ENCODE measurements at places on chromosomes 3 and 15.

- no peak for DNase-seq
These were observed 2.9 kb upstream of the SEMA3B start for GRCh38 chr3:50266017-50266416.

DNA sequence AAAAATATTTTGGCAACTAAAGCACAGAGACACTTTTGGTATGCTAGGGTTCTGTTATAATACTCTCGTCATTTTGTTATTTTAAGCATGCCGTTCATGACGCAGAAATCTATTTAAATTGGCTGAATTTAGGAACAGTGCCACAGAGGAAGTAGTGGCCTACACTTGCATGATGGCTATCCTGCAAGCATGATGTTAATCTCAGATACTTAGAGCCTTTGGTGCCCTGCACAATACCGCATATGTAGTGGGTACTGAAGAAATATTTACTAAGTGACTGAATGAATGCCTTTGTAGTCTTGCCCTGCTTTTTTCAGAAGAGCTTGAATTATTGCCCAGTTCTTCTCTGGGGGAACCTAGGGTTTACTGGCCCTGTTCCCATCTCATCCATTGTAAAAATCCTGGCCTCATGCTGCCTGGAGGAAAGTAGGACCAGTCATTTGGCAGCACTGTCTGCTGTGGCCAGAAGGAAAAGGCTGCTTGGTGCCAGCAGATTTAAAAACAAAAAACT lies 79.0 kb downstream of the SERPINI1 start:
- peak; percentile 26 for DNase-seq

GRCh38 chr3:107929088-107929487 lies 161.7 kb downstream of the CD47 start:
- DNase-seq: no peak

- DNase-seq: peak; percentile 56
These were observed 238.2 kb downstream of the GREM1 start for GRCh38 chr15:32956006-32956405.

GRCh38 chr3:160755776-160756304 lies at the start of gene PPM1L:
PPM1L (plus strand) TSS chr3:160756231.
- no peak for DNase-seq
